ENCODE measurements at places on chromosomes 1 and 21.
A peak's percentile ranks its signal among the peaks of the same experiment; 100 is the strongest.

DNA sequence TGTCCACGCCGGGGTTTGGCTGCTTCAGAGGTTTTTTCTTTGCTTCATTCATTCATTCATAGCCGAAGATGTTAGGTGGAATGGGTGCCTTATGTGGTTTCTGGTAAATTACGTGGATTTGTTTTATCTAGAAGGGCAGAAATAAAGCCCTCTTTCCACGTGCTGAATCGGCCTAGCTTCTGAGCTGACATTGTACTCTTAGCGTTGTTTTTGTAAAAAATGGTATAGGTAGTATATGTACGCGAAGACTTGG lies 1.5 kb downstream of the GALNT2 start:
- DNase-seq, result no peak

DNA sequence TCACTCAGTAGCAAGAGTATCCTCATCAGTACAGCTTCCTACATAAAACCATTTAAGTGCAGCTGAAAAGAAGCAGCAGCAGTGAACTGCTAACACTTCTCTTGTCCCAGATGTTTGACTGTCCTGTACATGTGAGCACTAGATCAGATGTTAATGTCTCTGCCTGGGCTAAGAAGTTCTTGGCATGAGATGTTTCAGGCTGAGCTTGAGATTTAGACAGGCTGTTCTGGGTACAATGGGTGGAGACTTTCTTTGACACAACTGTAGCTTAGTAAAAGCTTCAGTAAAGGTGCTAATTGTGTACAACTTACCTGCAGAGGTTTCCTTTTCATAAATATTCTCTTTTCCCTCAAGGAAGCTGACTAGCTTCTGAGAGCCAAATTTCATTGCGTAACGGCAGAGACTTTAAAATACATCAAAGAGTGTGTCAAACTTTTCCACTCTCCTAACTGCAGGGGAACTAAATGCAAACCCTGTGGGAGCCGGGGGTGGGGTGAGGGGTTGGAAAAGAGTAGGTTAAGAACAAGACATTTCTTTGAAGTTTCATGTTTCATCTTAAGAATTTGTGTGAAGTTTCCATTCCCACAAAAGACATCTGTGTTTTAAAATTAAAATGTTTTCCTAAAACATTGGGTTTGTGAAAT lies 82.1 kb upstream of the CCDC190 start:
- DNase-seq, result no peak

GRCh38 chr1:21048462-21048861 lies 128.2 kb downstream of the EIF4G3 start:
- DNase-seq, result no peak

GRCh38 chr1:159030877-159031447 lies 21.3 kb downstream of the IFI16 start:
- no peak for DNase-seq

DNA sequence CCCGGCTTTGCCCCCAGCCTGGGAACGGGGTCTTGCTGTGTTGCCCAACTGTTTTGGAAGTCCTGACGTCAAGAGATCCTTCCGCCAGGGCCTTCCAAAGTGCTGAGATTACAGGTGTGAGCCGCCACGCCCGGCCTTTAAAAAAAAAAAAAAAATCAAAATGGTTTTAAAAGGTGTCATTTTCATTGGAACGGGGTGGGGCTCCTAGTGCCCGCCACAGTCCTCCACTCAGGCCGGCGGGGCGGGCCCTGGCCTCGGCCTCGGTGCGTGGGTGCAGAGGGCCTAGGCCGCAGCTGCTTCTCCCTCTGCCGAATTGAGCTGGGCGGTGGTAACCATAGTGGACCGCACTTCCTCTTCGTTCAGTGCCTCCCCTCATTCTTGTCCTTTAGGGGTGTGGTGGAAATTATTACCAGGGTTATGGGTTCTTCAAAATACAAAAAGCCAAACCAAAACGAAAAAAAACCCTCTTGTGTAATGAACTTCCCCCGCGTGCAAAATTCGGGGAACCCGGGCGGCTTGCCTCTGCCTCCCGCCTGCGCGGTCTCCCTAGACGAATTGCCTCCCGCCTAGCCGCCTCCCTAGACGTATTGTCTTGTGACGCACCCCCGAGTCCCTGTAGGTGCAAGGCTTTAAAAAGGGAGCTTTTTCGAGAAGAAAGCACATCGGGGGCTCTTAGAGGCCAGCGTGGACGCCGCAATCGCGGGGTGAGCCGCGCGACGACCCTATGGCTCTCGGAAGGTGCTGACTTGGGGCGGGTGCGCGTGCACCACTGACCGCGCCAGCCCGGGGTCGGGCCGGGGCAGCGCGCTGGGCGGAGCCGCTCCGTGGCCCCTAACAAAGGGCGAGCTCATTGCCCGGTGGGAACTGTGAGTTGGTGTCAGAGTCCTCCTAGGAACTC lies 10.5 kb upstream of the SPEN start:
- peak; percentile 84 for DNase-seq

DNA sequence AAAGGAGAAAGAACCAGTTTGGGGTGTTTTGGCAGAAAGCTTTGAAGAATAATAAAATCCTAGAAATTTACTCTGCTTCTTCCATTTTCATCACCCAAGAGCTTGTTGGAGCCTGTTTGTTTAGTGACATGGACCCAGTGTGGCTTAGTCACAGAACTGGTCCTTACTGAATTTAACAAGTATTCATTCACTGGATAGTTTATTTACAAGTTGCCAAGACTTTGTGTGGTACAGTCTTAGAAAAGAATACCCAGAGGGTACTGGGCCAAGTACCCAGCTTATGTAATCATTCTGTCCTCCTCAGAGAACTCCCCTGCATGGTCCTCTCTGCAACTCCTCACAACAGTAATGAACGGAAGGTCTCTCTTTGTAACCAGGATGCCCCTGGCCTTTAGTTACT lies 16.4 kb downstream of the RAB4A start:
- no peak for DNase-seq

- DNase-seq, result no peak
These were observed 406.7 kb downstream of the SIPA1L2 start for GRCh38 chr1:232223183-232223708.

DNA sequence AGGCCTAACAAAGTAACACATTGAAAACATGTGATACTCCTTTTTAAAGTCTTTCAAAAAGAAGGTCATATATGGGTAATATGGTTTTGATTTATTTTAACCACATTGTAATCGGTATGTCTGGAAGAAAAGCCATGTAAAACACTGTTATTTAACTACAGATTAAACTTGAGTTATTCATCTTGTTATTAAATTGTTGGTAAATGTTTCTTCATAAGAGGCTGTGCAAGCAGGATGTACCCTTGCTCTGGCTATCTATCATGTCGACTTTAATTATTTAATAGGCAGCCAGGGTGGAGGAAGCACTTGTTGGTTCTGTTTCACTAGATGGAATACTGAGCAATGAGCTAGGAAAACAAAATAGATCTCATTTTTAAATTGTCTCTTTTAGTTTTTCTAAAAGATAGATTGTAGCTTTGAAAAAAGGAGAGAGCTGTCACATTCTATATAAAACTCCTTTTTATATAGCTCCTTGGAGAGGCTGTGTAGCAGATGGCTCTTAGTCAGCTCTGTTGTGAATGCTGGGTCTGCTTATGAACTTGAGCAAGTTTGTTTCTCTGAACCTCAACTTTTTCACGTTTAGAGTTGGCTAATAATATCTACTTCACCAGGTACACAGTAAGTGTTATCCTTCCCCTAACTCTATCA lies 39.5 kb downstream of the LRRC8B start:
- no peak for DNase-seq

- no peak for DNase-seq
These were observed 11.9 kb downstream of the PDE4B start for GRCh38 chr1:65804584-65804983.

GRCh38 chr1:223153177-223154119 lies 10.4 kb upstream of the TLR5 start:
- peak; percentile 93 for DNase-seq

DNA sequence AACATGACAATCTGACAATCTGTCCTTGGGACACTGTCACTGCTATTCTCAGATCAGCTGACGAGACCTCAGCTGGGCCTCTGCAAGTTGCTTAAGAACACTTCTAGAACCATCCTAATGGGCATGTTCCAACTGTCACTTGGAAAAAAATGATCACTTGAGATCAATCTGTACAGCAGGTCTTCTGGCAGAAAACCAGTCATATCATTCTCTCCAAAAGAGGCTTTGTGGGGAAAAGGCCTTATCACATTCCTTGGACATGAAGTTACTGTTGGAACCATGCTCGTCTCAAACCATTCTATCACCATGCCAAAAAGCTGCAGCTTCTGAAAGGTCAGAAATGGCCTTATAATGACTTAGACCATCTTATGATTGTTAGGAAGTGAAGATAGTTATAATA lies 744.2 kb downstream of the USP25 start:
- no peak for DNase-seq

DNA sequence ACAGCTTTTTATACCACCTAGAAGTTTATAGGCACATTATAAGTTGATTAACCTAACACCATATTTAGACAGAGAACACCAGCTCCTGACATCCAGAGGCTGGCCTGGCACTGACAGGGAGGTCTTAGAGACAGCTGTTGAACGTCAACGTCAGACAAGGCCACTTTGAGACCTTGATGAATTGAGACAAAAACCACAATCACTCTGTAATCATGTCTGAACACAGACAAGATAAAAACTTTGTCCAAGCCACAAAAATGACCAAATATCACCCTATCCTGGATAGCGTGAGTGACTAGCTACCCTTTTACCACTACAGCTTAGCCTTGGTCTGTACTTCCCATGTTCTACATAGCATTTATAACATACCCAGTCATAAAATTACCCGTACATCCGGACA lies 403.6 kb upstream of the CHRM3 start:
- DNase-seq, result no peak

DNA sequence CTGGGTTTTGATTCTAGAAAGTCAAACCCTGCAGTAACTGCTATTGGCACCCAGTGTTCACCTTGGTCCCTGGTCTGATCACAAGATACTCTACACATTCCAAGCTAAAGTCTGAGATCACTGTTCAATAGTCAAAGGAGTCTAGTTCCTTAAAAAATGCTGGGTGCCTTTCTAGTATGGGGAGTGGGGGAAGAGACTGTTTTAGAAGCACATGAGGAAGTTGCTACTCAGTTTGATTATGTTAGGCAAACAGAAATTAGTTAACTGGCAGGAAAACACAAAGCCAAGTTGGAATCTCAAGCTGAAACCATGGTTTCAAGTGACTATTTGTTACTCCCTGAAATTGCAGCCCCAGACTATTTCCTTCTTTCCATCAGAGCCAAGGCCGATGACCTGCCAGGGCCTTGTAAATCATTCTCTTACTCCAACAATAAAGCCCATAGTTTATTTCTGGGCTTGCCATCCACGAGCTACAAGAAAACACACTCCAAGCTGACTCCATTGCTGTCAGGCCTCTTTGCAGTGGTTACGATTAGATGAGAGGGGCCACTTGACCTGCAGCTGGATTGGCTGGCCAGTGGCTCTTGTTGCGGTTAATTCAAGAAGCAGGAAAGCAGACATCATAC lies 21.1 kb upstream of the VTCN1 start:
- peak; percentile 15 for DNase-seq

GRCh38 chr21:26544201-26544775 lies 28.8 kb downstream of the CYYR1 start:
- no peak for DNase-seq

- no peak for DNase-seq
These were observed at the start of gene SH2D1B for GRCh38 chr1:162412002-162412401. Gene SH2D1B (minus strand): TSS chr1:162412136. CDS start chr1:162412016, 120 bp downstream.

- no peak for DNase-seq
These were observed 6.4 kb downstream of the RIPK4 start for GRCh38 chr21:41760411-41760810.

DNA sequence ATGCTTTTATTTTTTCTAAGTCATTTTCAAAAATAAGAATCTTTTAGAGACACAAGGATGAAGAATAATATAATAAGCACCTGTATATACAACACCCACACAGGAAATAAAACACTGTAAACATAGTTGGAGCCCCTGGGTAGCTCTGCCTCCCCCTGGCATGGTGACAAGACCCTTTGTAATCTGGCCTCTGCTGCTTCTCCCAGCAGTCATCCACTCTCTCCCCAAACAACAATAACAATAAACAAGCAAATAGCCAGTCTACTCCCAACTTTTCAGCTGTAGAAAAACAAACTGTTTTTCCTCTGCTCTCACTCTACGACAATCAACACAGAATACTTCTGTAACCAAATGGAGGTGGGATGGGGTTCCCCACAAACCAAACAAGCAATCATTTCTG lies 110.1 kb downstream of the CSMD2 start:
- no peak for DNase-seq

DNA sequence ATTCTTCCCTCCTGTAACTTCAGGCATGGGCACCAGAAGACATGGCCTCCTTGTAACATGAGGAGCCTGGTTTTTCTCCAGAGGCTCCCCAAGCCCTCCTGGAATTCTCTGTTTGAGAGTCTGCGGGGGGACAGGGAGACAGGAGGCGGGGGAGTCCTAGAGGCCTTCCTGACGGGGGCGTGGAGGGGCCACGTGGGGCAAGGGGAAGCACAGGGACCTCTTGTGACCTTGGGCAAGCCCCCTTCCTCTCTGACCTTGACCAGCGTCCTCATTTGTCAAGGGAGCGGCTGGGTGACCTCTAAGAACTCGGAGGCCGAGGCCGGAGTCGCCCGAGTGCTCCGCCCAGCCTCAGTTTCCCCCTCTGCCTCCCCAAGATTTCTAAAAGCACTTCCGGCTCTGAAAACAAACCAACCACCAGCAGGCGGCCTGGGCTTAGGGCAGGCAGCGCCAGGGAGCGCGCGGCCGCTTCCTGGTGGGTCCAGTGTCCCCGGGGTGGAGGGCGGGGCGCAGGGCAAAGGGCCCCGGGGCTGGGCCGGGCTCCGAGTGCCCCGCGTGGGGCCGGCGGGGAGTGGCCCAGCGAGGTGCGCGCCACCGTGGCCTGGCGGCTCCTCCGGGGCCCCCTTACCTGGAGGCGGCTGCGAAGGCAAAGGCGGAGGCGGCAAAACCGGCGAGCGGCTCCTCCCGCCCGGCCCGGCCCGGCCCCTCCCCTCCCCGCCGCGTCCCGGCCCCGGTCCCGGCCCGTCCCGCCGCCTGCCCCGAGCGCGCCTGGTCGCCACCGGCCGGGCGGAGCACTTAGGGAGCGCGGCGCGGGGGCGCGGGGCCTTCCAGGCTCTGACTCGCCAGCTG lies at the start of gene TMCO4:
TMCO4 (minus strand) TSS at position 687 of the 846 bp plus-strand sequence. CDS start 19,158 bp downstream, outside the sequence.
- DNase-seq, result peak; percentile 78

DNA sequence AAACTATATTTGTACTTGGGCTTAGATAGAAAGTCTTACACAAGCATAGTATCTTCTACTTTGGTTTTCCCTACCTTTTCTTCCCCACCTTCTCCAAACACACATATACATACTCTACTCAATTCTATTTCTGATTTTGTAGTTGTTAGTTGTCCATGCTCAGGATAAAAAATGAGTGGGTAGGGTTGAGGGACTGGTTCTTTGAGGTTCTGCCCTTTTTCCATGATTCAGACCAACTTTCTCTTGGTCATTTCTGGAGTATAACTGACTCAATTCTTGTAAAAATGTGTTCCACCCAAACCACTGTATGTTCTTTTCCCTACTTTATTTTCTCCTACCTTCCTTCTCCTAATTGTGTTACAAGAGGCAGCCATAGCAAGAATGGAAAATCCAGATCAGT lies 3.3 kb downstream of the CFAP126 start:
- DNase-seq, result no peak

- no peak for DNase-seq
These were observed 379 bp downstream of the RER1 start for GRCh38 chr1:2391931-2392509.

Measured in NB4 (cell line).